ENCODE measurements at places on chromosomes 3 and 15. TPM values are rescaled to one million over a fixed set of nuclear protein-coding genes. Genes with fewer than 3 reads are reported as not detected.
A peak's percentile ranks its signal among the peaks of the same experiment; 100 is the strongest.

- no peak for DNase-seq
Observed at GRCh38 chr15:89457086-89457485, 39.3 kb downstream of the RHCG start.

DNA sequence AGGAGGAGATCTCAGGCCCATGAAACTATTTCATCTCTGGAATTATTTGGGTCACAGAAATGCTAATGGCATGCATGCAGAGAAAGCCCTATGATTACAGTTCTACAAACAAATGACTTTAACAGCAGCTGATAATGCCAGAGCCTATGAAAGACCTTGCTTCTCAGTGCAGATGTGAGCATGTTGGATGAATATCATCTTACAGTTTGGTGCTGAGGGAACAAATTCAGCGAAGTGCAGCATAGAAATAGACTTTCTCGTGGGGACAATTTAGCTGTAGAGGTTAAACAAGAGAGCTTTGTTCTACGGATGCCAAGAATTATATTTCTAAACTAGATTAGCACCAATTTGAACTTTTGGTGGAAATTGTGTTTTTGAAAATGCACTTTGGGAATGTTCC lies 27.7 kb downstream of the PTX3 start:
- no peak for DNase-seq

GRCh38 chr3:48352546-48352945 lies 19.1 kb upstream of the SPINK8 start:
- no peak for DNase-seq

DNA sequence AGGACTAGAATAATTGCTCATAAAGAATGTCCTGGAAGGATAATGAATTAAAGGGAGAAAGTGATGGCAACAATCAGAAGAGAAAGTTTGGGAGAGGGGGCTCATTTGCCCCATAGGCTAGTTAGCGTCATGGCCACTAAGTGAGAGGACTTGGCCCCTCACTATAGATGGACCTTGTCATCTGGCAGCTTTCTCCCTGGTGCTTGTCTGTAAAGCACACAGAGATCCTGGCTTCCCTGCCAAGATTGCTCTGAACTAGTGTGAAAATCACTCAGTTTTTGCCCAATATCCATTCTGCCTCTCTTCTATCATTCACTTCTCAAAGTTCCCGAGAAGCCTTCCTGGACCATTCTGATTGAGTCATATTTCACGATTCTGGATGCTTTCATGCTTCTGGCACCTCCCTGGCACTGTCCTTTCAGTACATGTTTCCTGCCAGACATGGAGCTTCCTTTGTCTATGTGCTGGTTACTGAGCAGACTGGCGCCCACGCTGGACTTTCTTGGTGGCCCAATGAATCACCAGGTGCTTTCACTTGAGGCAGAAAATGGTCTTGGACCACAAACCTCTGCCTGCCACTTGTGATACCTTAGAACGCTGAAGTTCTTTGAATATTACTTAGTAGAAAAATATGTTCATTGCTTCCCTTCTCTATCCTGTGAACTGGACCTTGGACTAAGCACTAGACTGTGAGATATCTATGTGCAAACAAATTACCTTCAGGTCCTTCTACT lies 709.6 kb upstream of the CFAP20DC start:
- DNase-seq = no peak

- peak; percentile 98 for DNase-seq
Observed at GRCh38 chr15:74873036-74873755, at the start of gene SCAMP2. TSS of gene SCAMP2 (minus strand) at chr15:74873365. CDS start at chr15:74873255, 110 bp downstream.

IGSF11 gene
- not detected for polyA plus RNA-seq

GRCh38 chr15:90040618-90041017 lies 39.5 kb downstream of the ZNF710 start:
- no peak for DNase-seq

GRCh38 chr3:141103503-141103902 lies 52.4 kb downstream of the SPSB4 start:
- DNase-seq = no peak

- DNase-seq = no peak
Observed at GRCh38 chr15:68537097-68537496, 41.7 kb upstream of the CORO2B start.

- DNase-seq = no peak
Observed at GRCh38 chr3:128935922-128936321, 56.5 kb downstream of the ACAD9 start.

GRCh38 chr15:63181648-63182047 lies 7.8 kb upstream of the RAB8B start:
- DNase-seq = no peak

- DNase-seq = no peak
Observed at GRCh38 chr3:88101142-88101541, 42.1 kb downstream of the ZNF654 start.

FBLN2 gene
- 19.9 TPM for polyA plus RNA-seq

PAQR9 gene
- not detected for polyA plus RNA-seq

- no peak for DNase-seq
Observed at GRCh38 chr3:45205126-45205525, 21.0 kb downstream of the TMEM158 start.

HYAL1 gene
- 1.6 TPM for polyA plus RNA-seq

Data from aorta (tissue), 5 donors.